Endothelial cell of umbilical vein (primary cell): ENCODE measurements at places on chromosomes 12 and 14. TPM values are rescaled to one million over a fixed set of nuclear protein-coding genes. Genes with fewer than 3 reads are reported as not detected.

The ZNF839 gene
- total RNA-seq, result 12.5 TPM in 2 replicates

The SLC2A13 gene
- total RNA-seq, result 4.1 and 4.9 TPM in 2 replicates

The WNT5B gene
- total RNA-seq, result not detected in 2 replicates

The TM7SF3 gene
- total RNA-seq, result 51.0 and 54.8 TPM in 2 replicates

The TGFB3 gene
- 5.4 and 6.0 TPM in 2 replicates for total RNA-seq

The RNASE3 gene
- total RNA-seq, result not detected in 2 replicates

The KCNK13 gene
- not detected in 2 replicates for total RNA-seq

The SLC17A8 gene
- not detected in 2 replicates for total RNA-seq

The GPR68 gene
- 0.24 and 0.51 TPM in 2 replicates for total RNA-seq

The CD27 gene
- not detected in 2 replicates for total RNA-seq

The TXNDC16 gene
- 4.5 and 4.8 TPM in 2 replicates for total RNA-seq

The KRT74 gene
- total RNA-seq, result not detected in 2 replicates

The DNAJC22 gene
- 1.1 and 1.3 TPM in 2 replicates for total RNA-seq

The KLHL33 gene
- total RNA-seq, result 0.07 TPM in 1 of 2 replicates, not detected in the other

The TEX52 gene
- not detected in 2 replicates for total RNA-seq
